ENCODE measurements at places on chromosomes 5 and 9.

- no peak for DNase-seq
These were observed 1.5 kb upstream of the ANKHD1 start for GRCh38 chr5:140399979-140400729.

DNA sequence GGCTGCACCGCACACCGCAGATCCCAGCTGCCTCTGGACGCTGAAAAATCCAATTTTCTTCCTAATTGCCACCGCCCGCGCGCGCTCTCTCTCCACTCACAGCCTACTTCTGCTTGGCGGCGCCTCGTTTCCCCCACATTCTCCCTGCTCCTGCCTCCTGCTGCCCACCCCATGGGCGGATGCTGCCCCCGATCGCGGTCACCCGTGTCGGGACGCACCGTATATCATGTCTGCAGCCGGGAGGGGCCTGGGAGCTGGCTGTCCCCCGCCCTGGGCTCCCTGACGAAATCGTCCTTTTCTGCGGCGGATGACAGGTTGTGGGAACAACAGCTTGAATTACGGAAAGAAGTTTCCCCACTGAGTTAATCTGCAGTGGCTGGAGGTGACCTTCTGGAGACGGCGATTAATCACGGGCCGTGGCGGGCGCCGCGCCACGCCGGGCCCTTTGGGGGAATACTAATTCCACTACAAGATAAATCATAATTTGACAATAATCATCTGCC lies 36.3 kb upstream of the PSD2 start:
- DNase-seq = no peak

- DNase-seq = no peak
These were observed 174.8 kb downstream of the SLF1 start for GRCh38 chr5:94793113-94793815.

GRCh38 chr9:109518621-109519335 lies 20.7 kb upstream of the PTPN3 start:
- DNase-seq = no peak

GRCh38 chr9:12785941-12786340 lies 11.1 kb downstream of the LURAP1L start:
- DNase-seq = no peak

GRCh38 chr9:70044490-70045307 lies 1.1 kb downstream of the MAMDC2 start:
- DNase-seq = no peak

- DNase-seq = no peak
These were observed 75.6 kb downstream of the ST8SIA4 start for GRCh38 chr5:100827481-100827889.

DNA sequence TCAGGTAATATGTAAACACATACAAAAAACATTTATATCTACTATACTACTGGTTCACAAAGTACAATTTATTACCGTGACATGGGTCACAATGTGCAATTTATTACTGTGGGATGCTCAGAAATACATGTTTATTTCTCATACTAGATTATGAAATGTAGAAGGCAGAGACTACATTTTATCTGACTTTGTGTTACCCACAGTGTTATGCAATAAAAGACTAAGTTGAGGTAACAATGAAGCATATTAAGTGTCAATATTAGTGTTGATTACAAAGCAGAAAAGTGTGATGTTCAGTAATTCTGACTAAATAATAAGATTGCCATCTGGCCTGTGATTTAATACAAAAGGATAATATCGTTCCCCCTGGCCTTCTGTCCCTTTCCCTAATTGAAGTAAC lies 42.4 kb downstream of the CPLANE1 start:
- no peak for DNase-seq

DNA sequence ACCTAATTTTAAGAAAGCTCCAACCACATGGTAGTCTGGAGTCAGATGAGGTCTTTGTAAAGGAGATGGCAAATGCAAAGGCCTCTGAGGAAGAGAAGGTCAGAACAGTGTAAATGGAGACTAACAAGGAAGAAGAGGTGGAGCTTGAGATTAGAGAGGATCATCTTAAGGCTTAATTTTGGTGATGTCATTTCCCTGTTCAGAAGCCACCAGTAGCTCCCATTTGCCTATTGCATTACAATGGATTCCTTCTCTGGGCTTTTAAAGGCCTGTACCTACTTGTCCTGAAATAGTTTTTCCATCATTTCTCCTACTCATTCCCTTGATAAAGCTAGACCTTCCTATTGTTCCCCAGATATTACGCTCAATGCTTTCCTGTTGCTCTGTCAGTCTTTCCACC lies 16.1 kb downstream of the PCSK5 start:
- no peak for DNase-seq

DNA sequence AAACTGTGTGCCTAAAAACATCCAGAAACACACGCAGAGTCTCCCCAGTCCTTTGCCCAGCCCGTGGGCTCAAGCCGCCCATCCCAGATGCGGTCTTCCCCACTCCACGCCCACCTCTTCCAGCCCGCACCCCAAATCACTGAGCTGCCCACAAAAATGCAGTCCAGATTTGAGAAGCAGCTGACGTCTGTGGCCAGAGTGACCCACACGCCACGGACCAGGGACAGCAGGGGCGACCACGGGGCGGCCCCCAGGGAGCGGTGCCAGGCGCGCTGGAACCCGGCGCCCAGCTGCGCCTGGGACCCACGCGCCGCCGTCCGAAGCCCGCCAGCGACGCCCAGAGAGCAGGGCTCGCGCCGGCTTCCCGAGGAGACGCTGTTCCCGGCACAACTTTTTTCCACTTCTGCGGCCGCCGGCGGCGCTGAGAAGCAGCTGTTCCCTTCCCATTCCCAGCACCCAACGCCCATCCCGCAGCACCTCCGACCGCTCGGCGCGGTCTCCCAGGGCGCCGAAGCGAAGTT lies 674 bp downstream of the LHFPL2 start:
- DNase-seq = no peak

- no peak for DNase-seq
These were observed 99.3 kb downstream of the ANXA2R start for GRCh38 chr5:42940853-42941252.

DNA sequence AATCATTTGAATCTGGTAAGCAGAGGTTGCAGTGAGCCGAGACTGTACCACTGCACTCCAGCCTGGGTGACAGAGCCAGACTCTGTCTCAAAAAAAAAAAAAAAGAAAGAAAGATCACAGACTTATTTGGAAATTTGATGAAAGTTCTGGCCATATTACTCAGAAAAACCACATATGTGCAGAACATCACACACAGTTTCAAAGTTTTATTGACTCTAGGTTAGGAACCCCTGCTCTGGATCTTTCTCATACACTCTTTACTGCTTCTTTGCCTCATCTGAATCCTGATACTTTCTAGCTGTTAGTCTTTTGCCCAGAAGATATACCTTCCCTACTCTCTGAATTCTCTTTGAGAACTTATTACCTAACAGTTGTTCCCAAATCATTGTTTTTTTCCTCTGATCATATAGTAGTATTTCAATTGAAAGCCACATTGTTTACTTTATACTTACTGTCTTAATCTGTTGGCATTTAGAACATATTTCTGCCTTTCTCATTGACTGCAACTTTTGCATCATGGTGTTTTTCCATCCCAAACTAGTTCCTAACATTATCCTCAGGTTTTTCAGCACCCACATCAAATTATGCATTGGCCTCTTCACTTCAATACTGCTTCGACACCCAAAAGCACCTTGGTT lies 68.7 kb downstream of the LNPEP start:
- no peak for DNase-seq

GRCh38 chr5:16806711-16807546 lies 129.2 kb downstream of the MYO10 start:
- no peak for DNase-seq

DNA sequence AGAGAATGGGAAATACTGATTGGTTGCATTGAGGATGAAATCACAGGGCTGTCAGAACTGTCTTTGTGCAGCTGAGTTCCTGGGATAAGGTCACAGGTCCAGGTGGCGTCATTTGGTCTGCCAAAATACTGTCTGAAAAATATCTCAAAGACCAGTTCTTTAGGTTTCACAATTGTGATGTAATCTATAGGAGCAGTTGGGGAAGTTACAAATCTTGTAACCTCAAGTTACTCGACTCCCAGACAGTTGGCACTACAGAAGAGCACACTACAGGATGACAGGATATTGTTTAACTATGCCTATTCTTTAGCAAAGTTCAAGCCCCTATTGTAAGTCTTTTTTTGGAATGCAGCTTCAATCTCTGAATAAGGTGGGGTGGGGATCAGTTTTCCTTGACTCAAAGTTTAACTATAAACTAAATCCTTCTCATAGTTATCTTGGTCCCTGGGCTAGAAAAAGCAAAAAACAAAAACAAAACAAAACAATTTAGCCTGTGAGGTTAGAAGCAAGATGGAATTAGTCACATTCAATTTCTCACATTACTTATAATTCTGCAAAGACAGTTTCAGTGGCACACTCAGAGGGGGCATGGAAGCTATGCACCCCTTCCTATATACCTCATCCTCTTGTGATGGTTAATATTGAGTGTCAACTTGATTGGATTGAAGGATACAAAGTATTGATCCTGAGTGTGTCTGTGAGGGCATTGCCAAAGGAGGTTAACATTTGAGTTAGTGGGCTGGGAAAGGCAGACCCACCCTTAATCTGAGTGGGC lies 276.0 kb downstream of the AUH start:
- no peak for DNase-seq

- no peak for DNase-seq
These were observed 4.8 kb downstream of the PLK2 start for GRCh38 chr5:58455066-58455465.

DNA sequence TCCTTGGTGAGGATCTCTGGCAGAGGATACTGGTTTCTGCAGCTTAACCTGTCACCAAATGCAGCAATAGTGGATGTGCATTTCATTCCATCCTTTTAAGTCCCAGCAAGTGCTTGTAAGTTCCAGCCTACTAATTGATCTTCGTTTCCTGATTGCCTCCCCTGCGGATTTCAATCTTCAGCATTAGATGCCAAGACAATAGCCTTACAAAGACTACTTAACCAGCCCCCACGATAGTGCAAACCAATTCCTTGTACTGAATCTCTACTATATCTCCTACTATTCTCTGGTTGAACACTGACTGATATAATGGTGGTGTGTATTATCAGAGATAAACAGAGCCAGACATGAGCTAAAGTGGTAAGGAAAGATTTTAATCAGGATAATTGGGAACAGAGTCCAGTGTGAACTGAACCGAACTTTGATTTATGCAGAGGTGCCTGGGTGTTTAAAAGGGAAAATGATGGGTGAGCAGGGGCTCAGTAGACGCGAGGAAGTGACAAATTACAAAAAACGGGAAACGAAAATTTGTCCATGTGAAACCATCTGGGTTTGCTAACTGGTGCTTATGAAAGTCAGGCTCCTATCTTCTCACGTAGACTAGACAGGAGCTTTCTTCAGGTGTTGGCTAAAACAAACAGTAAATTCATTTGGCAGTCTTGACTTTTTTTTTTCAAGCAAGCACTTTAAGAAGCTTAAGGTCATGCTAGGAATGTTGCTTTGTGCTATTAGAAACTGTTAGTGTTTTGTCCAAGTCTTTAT lies 106.9 kb upstream of the ST8SIA4 start:
- no peak for DNase-seq

GRCh38 chr5:131545845-131546244 lies 89.2 kb downstream of the RAPGEF6 start:
- DNase-seq = no peak

- no peak for DNase-seq
These were observed 53.9 kb downstream of the SNX18 start for GRCh38 chr5:54571462-54571861.

DNA sequence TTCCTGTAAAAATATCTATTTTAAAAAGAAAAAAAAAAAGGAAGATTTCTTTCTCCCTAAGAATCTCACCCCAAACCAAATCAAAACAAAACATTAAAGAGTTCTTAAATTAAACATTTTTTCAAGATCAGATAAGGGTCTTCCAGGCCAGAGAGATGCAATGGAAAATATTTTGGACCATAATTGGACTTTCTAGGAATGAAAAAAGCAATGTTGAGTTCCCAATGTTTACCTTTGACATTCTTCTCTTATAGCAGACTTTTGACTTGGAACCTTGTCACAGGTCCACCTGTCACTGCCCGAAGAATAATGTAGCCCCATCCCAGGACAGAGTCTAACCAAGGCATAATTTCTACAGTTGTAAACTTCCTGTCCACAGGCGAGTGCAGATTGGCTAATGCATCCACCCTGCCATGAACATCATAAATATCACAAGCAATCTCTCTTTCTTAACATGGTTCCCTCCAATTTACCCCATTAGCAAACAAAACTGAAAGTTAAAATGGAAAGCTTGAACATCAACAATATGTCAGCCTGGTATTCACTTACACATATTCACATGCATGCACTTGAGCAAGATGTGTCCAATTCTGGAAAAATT lies 121.7 kb upstream of the ZNF366 start:
- DNase-seq = no peak

DNA sequence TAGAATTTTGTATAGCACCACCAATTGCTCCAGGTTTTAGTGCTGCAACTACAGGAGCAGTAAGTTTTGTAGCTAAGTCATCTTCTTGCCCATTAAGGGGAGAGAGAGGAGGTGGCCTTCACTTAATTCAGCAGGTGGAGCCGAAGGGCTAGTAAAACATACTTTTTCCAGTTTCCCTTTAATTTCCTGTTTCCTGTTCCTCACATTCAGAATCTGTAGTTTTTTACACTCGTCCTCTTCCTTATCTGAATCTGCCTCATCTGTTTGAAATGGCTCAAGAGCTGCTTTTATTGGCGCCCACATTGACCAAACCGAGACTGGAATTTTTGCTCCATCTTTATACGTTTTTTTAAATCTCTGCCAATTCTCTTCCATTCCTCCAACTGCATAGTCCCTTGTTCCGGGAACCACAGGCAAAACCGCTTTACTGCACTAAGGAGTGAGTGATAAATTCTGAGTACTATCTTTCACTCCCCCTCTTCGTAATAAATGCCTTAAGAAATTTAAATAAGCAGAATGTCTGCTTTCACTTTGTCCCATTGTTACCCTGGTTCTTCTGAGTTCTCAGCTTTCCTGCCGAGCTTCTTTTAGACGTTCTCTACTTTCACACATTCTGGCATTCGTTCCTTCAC lies 133.9 kb downstream of the DROSHA start:
- no peak for DNase-seq

- DNase-seq = no peak
These were observed 43.0 kb downstream of the CYFIP2 start for GRCh38 chr5:157308836-157309465.

DNA sequence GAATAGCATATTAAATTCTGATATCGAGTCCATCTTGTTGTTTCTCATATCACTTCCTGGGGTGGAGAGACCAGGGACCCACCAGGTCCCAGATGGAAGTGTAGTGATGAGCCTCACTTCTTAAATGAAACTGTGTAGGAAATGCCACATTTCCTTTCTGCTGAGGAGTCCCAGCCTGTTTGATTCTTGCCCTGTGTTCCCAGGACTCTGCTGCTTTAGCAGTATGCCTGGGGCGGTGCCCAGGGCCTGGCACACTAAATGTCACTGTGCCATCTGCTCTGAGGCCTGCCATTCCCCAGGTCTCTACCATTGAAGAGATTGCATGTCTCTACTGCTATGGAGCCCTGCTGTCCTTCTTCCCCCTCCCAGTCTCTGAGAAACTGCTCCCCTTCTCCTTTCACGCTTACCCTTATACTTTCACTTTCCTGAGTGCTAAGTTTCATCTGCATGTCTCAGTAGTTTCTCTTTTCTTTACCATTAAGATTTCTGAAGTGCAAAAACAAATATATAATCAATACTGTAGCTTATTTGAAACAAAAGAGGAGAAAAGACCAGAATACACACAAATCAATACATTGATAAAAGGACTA lies 260.4 kb downstream of the GABRB2 start:
- DNase-seq = no peak

Data from activated CD8-positive, alpha-beta memory T cell treated with anti-CD3 and anti-CD28 coated beads for 48 hours (primary cell).